GM04503 (cell line): ENCODE measurements at places on chromosomes 2 and 18.

GRCh38 chr2:26945991-26946750 is 24.3 kb upstream of the MAPRE3 start:
- DNase-seq, result no peak

DNA sequence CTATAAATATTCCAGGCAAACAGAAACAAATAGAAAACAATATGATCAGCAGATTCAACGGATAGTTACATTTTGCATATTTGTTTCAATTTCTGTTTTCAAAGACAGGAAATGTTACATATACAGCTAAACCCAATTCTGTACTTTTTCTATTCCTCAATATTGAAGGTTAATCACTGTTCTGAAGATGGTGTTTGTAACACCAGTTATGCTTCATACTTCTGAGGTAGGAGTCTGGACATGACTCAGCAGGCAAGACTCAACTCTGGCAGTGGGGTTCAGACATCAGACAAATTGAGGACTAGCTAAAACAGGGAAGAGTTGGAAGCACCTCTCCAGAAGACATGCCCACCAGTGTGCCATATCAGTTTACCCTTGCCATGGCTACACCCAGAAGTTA is 16.6 kb downstream of the SERPINB13 start:
- no peak for DNase-seq

GRCh38 chr2:24493713-24494112 is 2.7 kb downstream of the NCOA1 start:
- DNase-seq, result no peak

- no peak for DNase-seq
Observed at GRCh38 chr18:22084547-22084946, 84.8 kb upstream of the GATA6 start.

- no peak for DNase-seq
Observed at GRCh38 chr2:209523041-209523740, 99.3 kb downstream of the MAP2 start.

DNA sequence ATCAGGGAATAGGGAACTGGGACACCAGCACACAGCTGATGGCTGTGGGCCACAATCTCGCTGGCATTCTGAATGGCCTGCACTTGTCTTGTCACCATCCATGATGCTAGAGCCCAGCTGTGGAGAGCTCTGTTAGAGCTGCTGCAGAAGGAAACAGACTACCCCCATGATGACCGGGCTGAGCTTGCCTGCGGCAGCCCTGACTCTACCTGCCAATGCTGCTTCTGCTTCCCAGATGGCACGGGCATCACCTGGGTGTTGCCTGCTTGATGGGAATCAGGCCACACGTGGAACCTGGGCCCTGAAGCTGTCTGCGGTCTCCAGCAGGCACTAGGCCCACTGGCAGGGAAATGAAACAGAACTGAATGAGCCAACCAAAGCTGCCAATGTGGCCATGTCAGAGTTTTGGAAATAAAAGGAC is 11.2 kb upstream of the DAW1 start:
- DNase-seq, result no peak

DNA sequence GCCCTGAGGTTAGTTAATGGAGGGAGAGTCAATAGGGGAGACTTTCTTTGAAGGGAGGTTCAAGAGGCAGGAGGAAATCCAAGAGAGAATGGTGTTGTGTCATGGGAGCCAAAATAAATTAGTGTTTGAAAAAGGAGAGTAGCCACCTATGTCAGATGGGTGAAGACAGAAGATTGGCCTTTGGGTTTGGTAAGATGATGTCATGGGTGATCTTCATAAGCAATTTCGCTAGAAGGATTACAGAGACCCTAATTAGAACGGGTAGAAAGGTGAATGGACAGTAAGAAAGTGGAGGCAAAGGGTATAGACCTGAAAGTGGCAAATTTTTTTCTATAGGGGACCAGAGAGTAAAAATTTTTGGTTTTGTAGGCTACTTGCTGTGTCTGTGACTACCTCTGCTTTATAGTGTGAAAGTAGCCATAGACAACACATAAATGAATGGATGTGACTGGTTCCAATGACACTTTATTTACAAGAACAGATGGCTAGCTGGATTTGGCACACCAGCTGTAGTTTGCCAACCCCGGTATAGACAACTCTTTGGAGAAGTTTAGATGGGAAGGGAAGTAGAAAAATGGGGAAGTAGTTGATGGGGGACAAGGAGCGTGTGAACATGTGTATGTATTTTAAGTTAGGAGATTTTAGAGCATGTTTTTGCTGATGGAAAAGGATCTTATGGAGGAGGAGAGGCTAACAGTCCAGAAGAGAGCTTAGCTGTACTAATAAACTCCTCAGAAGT is 9.3 kb downstream of the STAMBP start:
- no peak for DNase-seq

GRCh38 chr2:5915881-5916310 is 223.7 kb downstream of the SOX11 start:
- no peak for DNase-seq

DNA sequence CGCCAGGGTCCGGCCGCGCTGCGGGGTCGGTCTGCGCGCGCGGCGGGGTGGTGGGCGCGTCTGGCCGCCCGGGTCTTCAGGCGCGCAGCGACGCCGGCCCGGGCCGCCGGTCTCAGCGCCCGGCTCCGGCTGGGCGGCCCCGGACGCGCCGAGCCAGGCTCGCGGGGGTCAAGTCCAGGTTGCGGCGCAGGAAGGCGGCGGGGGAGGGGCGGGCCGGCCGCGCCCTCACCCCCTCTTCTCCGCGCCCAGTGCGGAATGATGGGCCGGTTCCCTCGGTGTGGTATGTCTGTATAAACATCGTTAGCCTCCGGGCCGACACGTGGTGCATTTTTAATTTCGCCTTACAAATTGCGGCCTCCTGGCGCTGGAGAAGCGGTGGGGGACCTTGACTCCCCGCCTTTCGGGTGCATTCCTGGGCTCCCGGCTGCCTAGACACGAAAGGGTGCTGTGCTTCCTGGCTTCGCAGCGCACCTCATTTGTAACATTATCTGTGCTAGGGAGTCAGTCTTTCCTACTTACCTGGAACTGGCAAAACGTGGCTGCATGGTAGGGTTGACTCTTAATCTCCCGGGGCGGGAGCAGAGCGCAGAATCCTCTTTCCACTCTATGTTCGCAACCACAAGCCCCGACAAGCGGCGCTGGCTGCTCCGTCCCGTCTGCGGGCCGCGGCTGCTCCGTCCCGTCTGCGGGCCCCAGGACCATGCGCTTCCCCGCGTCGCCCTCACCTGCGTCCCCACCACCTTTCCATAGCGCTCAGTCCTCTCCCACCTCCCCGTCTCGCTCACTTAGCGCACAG is 69.0 kb downstream of the CTAGE1 start:
- DNase-seq, result no peak

GRCh38 chr2:183898641-183899040 is 699.7 kb upstream of the ZNF804A start:
- DNase-seq, result no peak

DNA sequence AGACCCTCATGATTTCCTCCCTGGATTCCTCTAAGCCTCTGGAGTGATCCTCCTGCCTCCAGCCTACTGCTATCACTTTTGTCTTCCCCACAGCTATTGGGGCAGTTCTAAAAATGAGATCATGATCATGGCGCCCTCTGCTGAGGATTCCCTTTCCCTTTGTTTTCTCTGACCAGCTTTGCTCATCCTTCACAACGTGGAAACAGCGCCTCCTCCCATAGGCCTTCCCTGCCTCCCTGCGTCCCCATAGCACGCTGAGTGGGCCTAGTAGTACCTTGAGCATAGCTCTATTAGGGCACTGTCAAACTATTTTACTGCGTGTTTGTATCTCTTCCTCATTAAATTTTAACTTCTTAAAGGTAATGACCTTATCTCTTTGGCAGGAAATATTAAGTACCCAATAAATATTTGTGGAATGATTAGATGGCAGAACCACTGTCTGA is 207.0 kb upstream of the FANCL start:
- peak; percentile 31 for DNase-seq

DNA sequence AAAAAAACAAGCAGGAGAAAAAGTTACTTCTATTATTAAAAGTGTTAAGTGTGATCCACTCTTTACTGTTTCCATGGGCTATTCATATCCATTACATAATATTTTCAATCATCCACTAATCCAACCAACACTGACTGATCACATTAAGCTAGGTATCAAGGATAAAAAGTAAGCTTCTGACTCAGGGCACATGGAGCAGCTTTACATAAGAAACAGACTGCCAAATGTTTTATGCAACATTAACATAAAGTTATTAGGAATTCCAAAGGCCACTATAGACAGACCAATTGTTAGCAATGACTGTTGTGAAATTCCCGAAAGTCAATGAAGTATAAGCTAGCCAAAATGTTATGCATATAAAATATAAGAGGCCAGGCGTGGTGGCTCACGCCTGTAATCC is 277.6 kb downstream of the ZEB2 start:
- DNase-seq, result no peak

DNA sequence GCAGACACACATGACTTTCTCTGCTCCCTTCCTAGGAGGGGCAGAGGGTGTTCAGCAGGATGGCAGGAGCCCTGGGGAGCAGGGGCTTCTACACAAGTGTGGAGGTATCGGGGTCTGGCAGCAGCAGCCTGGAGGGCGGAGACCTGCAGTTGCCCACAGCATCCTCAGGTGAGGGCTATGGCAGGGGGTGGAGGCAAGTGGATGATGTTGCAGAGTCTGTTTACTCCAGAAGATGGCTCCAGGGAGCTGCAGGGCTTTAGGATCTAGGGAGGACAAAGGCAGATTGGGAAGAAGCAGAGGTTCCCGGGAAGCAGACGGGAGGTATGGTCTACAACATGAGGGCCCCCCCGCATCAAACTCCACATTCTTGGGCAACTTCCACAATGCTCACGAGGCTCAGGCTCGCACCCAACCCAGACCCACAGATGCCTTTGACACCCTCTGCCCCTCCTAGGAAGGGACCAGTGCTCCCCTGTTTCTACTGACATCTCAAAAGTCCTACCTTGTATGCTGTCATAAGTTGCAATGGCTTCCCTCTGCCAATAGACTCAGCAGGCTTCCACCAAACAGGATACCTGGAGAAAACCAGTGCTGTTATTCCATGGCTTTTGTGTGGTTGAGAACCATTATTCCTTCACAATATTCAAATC is 12.0 kb upstream of the ATP6V1C2 start:
- DNase-seq, result no peak

- DNase-seq, result no peak
Observed at GRCh38 chr2:24521975-24522639, 31.1 kb downstream of the NCOA1 start.

DNA sequence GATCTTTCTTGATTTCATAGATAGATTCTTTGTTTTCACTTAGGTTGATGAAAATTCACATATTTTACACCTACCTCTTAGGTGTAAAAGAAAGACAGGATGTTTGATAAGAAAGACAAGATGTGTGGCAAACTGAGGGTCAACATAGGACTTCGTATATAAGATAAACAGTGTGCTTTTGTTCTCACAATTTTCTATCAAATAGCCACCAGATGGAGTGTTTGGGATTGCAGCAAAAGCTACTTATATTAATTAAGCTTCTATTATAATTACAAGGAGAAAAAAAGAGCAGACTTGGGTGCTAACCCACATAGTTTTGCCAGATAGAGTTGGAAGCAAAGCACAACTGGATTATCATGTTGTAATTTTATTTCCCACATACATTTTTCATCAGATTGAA is 232.9 kb downstream of the CDH7 start:
- DNase-seq, result no peak

GRCh38 chr2:186713691-186714090 is 19.8 kb downstream of the FAM171B start:
- DNase-seq, result no peak

DNA sequence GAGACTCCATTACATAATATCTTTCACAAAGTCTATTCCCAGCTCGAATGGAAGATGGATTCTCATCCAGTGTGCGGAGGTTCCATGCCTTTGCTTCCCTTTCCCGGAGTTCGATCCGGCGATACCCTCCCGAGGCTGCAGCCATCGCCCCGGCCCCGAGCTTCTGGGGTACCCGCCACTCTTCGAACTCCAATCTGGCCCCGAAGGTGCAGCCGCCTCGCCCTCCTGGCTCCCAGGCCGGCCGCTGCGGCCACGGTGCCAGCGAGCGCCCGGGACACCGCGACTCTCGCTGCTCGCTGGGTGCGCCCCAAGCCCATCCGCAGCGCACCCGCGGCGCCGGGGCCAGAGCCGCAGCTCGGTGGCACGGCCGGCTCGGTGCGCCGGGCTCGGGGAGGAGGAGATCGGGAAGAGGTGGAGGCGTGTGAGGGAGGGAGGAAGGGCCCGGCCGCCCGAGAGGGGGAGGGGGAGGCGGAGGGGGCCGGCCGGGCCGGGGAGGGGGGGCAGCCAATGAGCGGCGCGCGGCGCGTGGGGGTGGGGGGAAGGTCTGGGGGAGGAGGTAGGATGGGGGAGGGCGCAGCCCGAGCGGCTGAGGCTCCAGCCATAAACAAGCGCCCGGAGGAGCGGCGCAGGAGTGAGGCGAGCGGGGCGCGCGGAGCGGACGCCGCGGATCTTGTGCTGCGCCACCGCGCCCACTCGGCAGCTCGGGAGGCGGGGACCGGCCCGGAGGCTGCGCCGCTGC is at the start of gene CRIM1:
Gene CRIM1 (plus strand): TSS at position 628 of the 739 bp plus-strand sequence. CDS start 515 bp downstream, outside the sequence.
- DNase-seq, result no peak

DNA sequence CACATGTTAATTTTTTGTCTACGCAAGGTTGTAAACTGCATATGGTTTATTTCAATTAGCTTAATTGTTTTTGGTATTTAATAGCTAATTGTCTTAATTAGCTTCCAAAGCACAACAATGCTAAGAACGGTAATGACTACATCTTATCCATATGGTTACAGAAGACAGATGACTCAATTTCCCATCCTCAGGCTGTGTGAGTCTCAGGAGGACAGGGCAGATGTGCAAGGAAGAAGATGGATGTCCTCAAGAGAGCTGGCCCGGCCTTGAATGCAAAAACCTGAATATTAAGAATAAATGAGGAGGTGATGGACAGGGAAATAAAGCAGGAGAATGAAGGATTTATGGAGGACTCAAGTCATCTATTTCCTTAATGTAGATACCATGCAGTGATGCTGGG is 31.4 kb downstream of the SLC4A3 start:
- DNase-seq, result no peak

GRCh38 chr2:96470636-96471035 is 34.5 kb downstream of the NEURL3 start:
- DNase-seq, result no peak

DNA sequence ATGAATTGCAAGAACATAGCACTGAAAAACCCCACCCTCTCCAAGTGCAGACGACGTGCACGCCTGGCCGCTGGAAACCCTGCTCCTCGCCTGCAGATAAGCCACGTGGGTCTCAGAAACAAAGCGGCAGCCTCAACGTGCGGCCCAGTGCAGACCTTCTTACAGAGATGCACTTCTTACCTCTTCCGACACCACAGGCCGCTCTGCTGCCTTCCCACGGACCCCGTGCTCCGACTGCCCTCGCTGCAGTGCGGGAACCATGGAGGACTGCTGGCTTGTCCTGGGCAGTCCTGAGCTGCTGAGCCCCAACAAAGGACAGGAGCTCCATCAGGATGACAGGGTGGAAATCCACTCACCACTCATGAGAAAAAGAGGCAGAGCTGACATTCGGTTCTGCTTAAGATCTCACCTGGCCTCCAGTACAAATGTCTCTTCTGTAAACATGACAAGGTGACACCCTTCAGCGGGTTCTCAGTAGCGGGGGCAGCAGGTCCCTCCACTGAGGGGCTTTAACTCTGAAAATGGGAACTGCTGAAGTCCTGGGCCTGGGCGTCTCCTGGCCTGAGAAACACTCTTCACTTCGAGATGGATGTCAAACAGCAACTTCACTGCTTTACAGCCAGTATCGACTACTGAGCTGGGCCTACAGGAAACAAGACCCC is 6.2 kb downstream of the COPS9 start:
- no peak for DNase-seq
